ENCODE measurements at places on chromosomes 3 and 15.

DNA sequence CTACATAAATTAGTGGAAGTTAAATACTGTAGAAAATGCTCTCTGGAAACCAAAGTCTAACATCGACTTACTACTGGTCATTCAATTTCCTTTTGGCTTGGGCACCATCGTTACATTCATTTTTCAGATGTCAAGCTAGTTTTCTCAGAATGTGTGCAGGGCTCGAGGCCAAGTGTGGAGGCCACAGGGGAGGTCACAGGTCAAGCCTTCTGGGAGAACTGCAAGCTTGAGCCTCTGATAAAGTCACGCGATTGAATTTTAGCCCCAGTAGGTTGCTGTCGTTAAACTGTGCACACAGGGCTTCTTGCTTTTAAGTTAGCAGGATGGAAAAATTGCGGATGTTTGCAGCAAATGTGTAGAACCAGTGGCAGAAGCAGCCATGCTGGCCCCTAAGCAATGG lies 182.2 kb downstream of the APBA2 start:
- DNase-seq = no peak

DNA sequence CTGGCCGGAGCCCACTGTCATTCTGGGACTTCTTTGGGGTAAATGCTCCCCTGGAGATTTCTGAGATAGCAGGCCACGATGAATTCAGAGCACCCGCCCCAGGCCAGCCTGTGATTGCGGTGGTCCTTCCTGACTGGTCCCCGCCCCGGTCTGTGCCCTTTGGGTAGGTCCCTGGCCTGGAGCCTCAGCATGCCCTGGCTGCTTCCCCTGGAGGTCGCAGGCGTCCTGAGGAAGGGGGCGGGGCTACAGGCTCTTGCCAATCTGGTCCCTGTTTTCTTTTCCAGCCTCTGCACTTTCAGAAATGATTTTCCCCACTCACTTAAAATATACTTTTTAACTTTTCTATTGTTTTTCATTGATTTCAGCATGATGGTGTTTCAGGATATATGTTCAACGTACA lies 250.2 kb upstream of the ATP10A start:
- DNase-seq = no peak

DNA sequence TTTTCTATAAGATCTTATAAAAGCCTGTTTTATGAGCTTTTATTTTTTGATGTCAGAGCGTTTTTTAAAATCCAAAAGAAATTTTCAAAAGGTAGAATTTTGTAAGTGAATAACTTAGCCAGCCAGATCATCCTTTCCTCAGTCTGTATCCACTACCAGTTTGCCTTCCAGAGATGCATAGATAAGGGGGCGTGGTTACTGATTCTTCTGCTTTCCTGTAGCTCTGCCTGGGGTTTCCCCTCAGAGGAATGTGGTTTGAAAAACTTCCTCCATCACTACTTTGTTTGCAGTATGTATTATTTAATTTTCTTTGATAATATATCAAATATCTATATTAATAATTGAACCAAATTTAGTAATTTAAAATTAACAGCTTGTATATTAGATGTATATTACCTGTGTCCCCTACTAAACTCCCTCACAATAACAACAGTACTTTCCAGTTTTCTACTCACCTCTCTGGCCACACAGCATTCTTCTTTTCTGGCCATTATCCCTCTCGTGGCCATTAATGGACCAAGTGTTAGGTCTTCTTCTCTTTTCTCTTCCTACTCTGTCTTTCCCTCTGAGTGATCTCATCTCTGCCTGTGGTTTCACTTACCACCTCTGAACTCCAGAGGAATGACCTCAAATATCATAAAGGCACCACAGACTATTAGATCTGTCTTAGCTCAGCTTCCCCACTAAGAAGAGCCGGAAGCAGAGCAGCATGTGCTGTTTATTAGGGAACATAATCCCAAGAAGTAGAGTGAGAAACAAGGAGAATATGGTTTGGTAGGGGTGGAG lies 239.7 kb downstream of the UBE2E2 start:
- DNase-seq = peak; percentile 20

GRCh38 chr15:100769043-100769974 lies 110.3 kb upstream of the ALDH1A3 start:
- no peak for DNase-seq

GRCh38 chr3:23406601-23407000 lies 203.5 kb downstream of the UBE2E2 start:
- no peak for DNase-seq

DNA sequence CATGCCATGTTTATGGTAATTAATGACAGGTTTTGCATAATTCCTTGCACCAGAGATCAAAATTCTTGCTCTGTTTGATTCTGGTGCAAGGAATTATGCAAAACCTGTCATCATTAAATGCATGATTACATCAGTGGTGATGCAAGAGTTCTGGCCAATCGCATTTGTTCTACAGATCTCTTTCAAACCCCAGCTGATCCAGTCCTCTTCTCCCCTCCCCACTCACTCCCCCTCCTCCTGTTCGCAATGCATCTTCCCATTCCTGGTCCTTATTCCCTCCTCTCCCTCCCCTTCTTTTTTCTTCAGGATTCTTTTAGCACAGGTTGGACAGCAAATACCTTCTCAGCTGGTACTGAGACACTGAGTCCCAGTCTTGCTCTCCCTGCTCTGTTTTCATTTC lies 82.1 kb downstream of the GABRB3 start:
- no peak for DNase-seq

- no peak for DNase-seq
Measured at GRCh38 chr15:87747087-87747486, 509.5 kb downstream of the NTRK3 start.

- DNase-seq = no peak
Measured at GRCh38 chr3:106078635-106079034, 209.8 kb upstream of the CBLB start.

DNA sequence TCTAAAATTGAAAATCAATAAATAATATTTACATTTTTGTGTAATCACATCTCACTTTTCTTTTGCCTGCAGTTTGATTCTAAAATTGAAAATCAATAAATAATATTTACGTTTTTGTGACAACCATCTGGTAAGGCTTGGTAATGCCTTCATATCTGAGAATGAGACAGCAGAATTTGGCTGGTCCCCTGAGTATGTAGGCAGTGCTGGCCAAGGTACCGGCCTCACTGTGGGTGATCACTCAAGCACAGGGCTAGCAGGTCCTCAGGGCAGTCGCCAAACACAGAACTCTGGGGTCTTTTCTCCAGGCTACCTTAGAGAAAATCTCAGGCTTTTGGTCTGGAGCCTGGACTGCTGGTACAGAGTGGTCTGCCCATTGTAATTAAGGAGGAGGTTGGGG lies 26.2 kb downstream of the RTP3 start:
- no peak for DNase-seq

- DNase-seq = no peak
Measured at GRCh38 chr3:145972851-145973250, 188.1 kb downstream of the PLOD2 start.

DNA sequence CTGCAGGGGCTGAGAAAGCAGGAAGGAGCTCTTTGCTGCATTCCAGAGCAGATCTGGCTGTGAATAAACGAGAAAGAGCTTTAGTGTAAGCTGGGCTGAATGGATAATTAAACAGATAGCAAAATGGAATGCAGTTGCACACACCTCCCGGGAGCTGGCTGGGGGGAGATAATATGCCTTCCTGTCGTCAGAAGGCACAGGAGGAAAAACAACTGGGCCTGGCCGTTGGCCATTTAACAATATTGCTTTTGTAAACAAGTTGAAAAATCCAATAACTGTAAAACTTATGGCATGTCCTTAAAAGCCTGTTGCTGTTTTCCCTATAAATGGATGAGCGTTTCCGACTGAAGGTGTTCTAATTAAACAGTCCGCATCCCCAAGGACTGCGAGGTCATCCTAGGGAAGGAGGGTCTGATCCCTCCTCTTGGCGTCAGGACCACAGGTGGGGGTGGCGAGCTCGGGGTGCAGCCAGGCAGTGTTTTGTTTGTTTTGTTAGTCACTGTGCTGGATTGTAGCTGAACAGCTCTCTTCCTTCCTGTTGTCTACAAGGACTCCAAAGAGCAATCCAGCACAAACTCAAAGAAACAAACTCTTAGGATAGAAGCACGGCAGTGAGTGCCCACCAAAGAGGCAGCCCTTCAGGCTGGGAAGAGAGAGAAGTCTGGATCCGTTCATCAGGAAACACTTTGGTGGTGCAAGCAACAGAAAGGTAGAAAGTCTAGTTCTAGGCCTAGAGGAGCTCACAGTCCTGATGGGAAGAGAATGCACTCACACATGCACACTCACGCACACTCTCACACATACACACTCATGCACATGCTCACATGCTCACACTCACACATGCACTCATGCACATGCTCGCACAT lies 133.4 kb upstream of the SMAD3 start:
- peak; percentile 82 for DNase-seq

- no peak for DNase-seq
Measured at GRCh38 chr3:177525987-177526712, 328.9 kb upstream of the TBL1XR1 start.

DNA sequence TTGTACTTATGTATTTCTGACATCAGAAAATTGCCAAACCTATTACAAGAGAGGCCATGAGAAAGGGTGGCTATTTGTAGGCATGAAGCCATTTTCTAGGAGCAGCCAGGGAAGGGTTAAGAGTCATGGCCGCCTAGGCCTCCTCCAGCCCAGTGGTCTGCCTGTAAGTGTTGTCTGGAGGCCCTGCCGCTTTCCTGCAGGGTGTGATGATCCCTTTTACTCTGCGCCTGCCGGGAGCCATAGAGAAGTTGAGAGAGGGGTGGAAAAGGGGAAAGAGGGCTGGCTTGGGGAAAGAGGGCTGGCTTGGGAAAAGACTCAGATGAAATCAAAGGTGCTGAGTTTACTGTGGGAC lies 29.1 kb upstream of the KCTD6 start:
- DNase-seq = no peak

DNA sequence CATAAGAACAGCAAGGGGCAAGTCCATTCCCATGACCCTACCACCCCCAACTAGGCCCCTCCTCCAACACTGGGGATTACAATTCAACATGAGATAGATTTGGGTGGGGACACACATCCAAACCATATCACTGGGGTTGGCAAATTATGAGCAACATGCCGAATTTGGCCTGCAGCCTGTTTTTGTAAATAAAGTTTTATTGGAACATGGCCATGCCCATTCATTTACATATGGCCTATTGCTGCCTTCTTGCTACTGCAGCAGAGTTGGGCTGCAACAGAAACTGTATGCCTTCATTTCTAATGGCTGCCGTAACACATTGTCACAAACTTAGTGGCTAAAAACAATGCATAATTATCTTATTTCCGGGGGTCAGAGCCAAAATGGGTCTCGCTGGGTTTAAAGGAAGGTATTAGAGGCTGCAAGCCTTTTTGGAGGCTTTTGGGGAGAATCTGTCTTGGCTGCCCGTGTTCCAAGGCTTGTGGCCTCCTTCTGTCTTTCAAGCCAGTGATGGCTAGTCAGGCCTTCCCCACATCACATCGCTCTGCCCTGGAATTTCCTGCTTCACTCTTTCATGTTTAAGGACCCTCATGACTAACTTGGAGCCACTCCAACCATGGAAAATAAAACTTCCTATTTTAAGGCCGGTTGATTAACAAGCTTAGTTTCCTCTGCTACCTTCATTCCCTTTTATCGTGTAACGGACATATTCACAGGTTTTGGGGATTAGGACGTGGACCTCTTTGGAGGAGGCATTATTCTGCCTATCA lies 428.5 kb upstream of the PROK2 start:
- no peak for DNase-seq

- DNase-seq = no peak
Measured at GRCh38 chr3:158355623-158356588, 215.1 kb upstream of the MLF1 start.

GRCh38 chr3:30774062-30774461 lies 120.4 kb downstream of the GADL1 start:
- DNase-seq = no peak

DNA sequence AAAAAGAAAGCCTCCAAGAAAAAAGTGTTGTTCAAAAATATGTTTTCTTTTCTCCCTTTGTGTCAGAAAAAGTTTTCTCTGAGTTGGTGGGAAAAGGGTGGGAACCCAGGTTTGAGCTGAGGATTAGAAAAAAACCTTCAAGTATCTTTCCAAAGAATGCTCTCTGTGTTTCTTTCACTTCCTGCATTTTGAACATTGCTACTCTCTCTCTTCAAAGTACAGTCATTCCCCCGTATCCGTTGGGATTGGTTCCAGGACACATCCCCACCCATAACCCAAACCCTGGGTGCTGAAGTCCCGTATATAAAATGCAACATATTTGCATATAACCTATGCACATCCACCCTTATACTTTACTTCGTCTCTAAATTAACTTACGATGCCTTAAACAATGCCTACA lies 139.6 kb downstream of the TMCO5A start:
- DNase-seq = no peak

GRCh38 chr15:92883876-92884435 lies 16.2 kb upstream of the CHD2 start:
- no peak for DNase-seq

- no peak for DNase-seq
Measured at GRCh38 chr3:157104521-157104920, 55.4 kb downstream of the CCNL1 start.

- no peak for DNase-seq
Measured at GRCh38 chr15:51186181-51186705, 91.5 kb upstream of the TNFAIP8L3 start.

- DNase-seq = no peak
Measured at GRCh38 chr15:85905751-85906450, 111.2 kb upstream of the KLHL25 start.

- no peak for DNase-seq
Measured at GRCh38 chr15:62380011-62380410, 214.9 kb upstream of the C2CD4B start.

- DNase-seq = no peak
Measured at GRCh38 chr15:35728219-35728940, 182.4 kb upstream of the DPH6 start.

GRCh38 chr15:42232606-42233005 lies 24.5 kb upstream of the VPS39 start:
- DNase-seq = no peak

GRCh38 chr3:133383175-133383574 lies 16.7 kb upstream of the BFSP2 start:
- peak; percentile 45 for DNase-seq

DNA sequence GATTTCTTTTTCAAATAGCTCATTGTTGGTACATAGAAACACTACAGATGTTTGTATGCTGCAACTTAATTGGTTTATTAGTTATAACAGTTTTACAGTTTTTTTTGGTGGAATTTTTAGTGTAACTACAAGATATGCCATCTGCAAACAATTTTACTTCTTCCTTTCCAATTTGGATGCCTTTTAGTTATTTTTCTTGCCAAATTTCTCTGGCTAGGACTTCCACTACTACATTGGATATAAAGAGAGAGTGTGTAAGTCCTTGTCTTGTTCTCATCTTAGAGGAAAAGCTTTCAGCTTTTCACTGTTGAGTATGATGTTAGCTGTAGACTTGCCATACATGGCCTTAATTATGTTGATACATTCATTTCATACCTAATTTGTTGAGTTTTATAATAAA lies 143.6 kb upstream of the EOMES start:
- DNase-seq = no peak

Measured in urothelium cell line (cell line).